Gastroesophageal sphincter (tissue), 4 donors: ENCODE measurements at places on chromosomes 6 and 20. TPM values are rescaled to one million over a fixed set of nuclear protein-coding genes. Genes with fewer than 3 reads are reported as not detected.

DEF6 gene
- total RNA-seq = 4.2 TPM

SMPDL3A gene
- 6.7 TPM for total RNA-seq

RBPJL gene
- not detected for total RNA-seq

MTG2 gene
- 23.7 TPM for total RNA-seq

MUC22 gene
- 0.62 TPM for total RNA-seq

PSMB9 gene
- 15.6 TPM for total RNA-seq

- ATAC-seq = peak; percentile 89
These were observed 27.9 kb downstream of the DNMT3B start for GRCh38 chr20:32789896-32790750.

DNA sequence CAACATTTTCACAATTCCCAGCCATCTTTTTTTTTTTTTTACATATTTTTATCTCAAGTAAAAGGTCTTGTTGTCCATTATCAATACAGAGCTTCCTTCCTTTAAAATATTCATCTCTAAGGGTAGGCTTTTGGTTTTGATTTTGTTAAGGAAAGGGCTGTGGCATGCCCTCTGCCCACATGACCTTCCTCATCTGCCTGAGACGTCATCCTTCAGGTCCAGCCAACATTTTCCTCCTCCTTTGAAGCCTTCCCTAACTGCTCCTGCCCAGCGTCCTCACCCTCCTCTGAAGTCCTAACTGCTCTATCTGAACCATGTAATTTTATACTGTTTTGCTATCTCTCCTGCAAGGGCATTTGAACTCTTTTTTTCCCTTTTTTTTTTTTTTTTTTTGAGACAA lies 73.9 kb upstream of the TGM3 start:
- no peak for ATAC-seq

DNA sequence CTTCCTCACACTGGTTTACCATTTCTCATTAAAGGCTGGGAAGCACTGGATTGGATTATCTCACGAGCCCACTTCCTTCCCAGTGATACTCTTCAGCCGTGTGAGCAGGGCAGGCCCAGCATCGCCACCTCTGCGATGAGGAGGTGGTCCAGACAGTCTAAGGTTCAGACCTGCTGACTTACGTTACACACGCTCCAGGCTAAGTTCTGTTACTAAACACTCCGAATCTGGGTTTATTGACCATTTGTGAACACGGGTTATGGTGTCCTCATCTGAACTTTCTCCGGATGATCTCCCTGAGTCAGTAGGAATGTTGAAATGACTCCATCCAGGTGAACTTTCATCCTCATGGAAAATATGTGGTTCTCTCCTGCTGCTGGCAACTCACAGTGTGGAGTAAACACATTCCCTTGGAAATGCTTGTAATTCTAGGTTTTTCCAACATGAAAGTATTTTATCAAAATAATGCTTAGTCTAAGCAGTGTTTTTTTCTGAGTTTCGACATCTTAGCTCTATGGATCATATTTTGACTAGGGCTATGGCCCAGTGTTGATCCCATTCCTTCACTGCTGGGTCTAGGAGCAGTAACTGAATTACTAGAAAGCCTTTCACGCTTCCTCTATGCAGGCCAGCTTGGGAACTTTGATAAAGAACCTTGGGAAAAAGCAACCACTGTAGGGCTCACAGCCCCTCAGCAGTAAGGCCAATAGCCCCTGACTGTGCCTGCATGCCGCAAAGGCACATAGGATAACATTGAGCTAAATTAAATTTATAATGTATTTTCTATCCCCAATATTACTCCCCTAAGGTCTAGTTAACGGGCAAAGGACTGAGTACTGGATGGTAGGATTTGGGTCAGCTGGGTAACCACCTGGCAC lies 37.7 kb upstream of the PXDC1 start:
- ATAC-seq = peak; percentile 47

- ATAC-seq = no peak
These were observed 188.8 kb downstream of the HIVEP2 start for GRCh38 chr6:142756215-142756630.

GRCh38 chr20:36017048-36017951 lies 48.9 kb downstream of the CNBD2 start:
- peak; percentile 88 for ATAC-seq

GRCh38 chr6:160464744-160465143 lies 116.6 kb downstream of the SLC22A3 start:
- no peak for ATAC-seq

GRCh38 chr6:106197441-106197840 lies 111.3 kb downstream of the PRDM1 start:
- no peak for ATAC-seq

DNA sequence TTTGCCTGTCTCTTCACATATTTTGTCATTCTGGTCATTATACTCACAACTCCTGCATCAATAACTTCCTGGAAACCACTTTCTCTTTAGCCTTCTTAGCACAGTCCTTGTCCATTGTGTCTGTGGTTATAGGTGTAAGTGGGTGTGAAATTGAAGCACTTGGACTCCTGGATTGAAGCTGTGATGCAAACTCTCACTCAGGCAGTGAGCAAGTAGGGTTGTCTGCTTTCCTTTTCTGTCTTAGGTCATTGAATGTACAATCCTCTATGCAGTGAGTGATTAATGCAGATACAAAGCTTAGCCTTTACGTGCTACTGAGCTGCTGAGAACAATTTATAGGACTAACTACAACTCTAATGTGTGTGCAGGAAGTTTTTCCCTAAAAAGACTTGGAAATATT lies 54.8 kb downstream of the ADGRB3 start:
- no peak for ATAC-seq

GRCh38 chr20:8805737-8806442 lies 263.0 kb upstream of the PLCB4 start:
- no peak for ATAC-seq
